Articular chondrocyte of knee joint (primary cell): ENCODE measurements at places on chromosomes 2 and 18. TPM values are rescaled to one million over a fixed set of nuclear protein-coding genes. Genes with fewer than 3 reads are reported as not detected.

The GAL3ST2 gene
- total RNA-seq: 0.26 TPM in 1 of 2 replicates, not detected in the other

The ATP6V1C2 gene
- 0.13 TPM in 1 of 2 replicates, not detected in the other for total RNA-seq

The UGT1A10 gene
- total RNA-seq: not detected in 2 replicates

The SERPINB13 gene
- not detected in 2 replicates for total RNA-seq
